ENCODE measurements at places on chromosomes 7 and 10.

GRCh38 chr10:119817991-119818888, 54.4 kb downstream of the MCMBP start:
- DNase-seq: peak; percentile 52

DNA sequence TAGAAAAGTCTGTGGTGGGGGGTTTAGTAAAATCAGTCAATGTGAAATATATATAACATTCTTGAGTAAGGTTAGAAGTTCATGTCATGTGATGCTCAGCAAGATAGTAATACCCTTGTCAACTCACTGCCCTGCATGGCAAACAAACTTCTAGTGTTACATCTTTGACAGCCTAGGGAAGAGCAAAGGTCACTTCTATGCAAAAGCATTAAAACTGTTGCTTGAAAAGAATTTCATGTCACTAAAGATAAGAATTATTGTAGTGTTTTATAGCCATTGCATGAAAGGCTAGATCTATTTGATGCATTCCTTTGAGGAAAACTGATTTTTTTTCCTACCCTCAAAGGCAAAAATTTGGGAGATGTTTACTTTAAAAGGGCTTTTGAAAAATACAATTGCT, 176.0 kb downstream of the SKAP2 start:
- DNase-seq: no peak

- no peak for DNase-seq
Measured at GRCh38 chr10:6771331-6771730, 191.3 kb upstream of the PRKCQ start.

- no peak for DNase-seq
Measured at GRCh38 chr7:112381311-112382091, 68.8 kb upstream of the IFRD1 start.

DNA sequence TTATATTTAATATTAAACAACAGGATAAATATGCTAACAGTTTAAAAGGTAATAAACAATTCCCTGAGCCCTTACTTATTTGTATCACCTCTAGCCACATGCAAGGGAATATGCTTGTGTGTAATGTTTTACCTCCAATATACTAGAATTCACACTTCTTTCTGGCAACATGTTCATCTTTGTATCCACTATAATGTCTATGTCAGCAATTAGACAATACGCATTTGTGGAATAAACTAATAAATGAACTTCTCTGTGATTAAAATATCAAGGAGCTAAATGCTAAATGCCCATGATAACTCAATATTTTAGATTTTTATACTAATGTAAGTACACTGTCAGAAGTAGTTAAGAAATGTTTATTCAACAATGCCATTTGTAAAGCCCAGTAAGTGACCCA, 350.5 kb downstream of the DGKB start:
- DNase-seq: no peak

- no peak for DNase-seq
Measured at GRCh38 chr10:3482200-3482993, 302.6 kb downstream of the KLF6 start.

GRCh38 chr10:71241830-71242621, 29.7 kb downstream of the UNC5B start:
- DNase-seq: peak; percentile 52

- DNase-seq: no peak
Measured at GRCh38 chr7:106094780-106095179, 17.3 kb downstream of the SYPL1 start.

GRCh38 chr7:42253316-42253715, 16.3 kb upstream of the GLI3 start:
- DNase-seq: no peak

- DNase-seq: no peak
Measured at GRCh38 chr10:127755753-127756152, 18.8 kb downstream of the FOXI2 start.

DNA sequence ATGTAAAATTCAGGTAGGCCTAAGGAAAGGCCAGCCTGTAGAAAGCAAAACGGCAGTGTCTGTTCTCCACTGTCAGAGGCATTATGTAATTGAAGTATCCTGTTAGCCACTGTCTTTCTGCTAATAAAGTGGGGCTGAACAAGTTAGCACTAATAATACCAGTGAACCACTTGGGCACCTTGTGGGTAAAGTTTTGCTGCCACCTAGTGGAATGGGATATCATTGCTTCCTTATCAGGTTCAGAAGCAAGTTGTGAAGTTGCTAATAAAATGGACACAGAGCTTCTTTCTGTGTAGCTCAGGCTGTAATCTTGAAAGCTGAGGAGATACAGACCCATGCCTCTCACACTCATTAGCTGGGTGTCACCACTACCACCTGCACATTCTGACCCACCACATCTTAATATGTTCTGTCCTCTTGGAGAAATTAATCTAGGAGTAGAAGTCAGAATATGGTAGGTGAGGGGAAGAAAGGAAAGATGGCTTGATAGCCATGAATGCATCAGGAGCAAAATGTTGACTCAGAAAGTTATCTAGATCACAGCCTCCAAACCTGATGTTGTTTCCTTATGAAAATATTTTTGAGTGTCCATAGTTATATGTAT, 175.1 kb downstream of the SEPTIN7 start:
- DNase-seq: no peak

- no peak for DNase-seq
Measured at GRCh38 chr10:75281974-75282373, 46.2 kb upstream of the COMTD1 start.

DNA sequence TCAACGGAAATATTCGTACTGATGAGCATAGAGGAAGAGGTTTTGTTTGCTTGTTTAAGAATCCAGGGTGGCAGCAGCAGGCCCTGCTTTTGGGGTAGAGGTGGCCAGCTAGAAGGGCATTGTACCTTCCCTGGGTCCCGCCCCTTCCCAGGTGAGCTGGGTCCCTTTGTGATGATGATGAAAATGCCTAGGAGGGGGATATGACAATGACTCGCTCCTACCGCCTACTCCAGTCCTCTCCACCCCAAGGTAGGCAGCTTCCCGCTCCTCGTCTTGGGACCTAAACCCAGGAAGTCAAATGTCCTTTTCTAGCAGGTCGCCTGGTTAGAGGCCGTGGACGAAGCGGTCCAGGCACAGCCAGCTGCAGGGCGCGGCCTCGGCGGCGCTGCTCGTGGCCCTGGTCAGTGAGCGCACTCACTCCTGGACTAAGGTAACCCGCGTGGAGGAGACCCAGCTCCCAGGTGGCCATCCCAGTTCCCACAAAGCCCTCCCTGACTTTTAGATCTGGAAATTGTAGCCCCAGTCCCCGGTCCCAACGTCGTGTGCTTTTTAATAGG, 141.4 kb downstream of the LSMEM1 start:
- DNase-seq: no peak

DNA sequence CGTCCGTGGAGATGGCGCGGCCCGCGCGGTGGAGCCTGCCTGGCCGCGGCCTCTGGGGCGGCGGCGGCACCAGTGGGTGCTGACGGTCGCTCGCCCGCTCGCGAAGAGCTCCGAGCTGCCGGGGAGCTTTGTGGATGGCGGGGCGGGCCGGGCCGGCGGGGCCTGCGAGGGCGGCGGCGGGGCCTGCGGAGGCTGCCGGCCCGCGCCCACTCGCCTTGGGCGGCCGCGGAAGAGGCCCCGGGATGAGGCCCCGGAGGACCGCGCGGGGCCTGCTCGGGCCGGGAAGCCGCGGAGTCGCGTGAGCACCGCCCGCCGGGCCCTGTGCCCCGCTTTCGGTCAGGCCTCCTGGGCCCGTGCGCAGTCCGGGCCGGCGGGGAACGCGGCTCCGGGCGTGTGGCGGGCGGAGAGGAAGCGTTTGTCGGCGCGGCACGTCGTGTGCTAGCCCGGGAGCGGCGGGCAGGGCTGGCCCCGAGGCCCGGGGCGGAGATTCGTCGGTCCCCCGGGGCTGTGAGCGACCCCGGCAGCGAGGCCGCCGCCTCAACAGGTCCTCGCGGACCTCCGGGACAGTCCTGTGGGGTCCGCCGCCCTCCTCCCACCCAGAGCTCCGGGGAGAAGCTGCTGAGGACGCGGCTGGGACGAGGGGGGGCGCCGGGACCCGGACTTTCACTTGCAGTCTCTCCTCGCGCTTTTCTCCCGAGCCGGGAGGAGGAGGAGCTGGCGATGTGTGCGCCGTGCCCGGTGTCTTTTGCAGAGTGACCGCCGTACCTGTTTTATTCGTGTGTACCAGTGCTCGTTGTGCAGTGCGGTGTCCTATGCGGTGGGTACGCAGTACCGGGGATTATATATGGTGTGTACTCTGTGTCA, 578 bp downstream of the ZMYND11 start:
- peak; percentile 65 for DNase-seq

DNA sequence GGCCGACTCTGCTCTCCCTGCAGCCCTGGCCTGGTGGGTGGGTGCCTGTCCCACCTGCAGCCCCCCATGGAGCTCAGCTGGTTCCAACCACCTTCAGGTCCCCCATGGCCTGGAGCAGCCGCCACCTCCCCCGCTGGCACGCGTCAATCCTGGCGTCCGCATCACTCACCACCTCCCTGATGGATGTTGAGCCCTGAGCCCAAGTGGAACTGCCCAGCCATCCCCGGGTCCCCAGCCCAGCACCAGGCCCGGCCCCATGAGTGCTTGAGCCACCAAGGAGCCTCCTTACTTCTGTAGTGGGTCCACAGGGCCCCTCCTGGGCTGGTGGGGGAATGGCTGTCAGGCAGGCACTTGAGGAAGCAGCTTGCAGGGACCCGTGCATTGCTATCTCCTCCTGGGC, 14.6 kb downstream of the AGAP3 start:
- DNase-seq: no peak

- no peak for DNase-seq
Measured at GRCh38 chr7:158015403-158016179, 572.0 kb downstream of the PTPRN2 start.

GRCh38 chr7:88290491-88290890, 16.2 kb downstream of the STEAP4 start:
- no peak for DNase-seq

DNA sequence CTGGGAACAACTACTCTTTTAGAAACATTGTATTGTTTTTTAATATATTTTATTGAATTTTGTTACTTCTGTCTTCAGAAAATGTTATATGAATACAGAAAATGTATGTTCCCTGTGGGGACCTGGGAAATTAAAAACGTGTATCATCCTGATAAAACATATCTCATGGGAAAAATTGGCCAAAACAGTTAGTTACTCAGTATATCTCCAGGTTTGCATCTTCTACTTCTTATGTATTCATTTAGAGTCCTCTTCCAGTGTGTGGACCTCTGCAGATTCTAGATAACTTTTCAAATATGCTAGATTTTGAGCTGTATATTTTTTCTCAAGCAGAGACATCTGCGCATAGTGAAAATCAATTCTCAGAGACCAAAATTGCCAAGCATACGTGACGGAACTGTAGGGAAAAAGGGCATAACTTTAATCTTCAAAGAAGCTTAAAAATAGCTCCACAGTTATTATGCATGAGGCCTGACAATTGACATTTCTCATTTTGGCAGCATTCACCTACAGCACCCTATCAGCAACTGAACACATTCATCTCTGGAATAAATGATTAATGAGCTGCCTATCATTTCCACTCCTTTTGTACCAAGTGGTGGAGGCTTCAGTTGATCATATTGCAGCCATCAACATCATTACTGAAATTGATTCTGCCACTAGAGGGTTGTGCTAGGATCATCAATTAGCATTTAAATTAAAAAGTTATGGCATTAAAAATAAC, 26.4 kb upstream of the UMAD1 start:
- no peak for DNase-seq

DNA sequence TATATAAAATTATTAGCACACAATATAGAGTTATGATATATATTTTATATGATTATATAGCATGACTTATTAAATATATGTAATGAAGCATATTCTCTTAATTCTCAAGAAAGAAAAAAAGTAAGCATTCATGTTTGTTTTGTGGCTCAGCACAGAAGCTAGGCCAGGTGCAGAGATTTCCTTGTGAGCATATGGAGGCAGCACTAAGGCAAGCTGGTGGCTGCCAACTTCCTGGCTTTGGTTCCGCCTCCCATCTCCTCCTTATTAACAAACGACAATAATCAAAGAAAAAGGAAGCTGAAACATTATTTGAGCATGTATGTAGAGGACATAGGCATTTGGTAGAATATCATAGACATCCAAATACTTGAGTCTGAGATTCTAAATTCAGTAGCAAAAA, 130.3 kb downstream of the ST7 start:
- no peak for DNase-seq

- peak; percentile 73 for DNase-seq
Measured at GRCh38 chr7:74061840-74062539, 21.6 kb upstream of the LIMK1 start.

- no peak for DNase-seq
Measured at GRCh38 chr7:70047891-70048448, 449.7 kb downstream of the AUTS2 start.

GRCh38 chr10:92238586-92239098, 52.2 kb downstream of the CPEB3 start:
- DNase-seq: no peak

DNA sequence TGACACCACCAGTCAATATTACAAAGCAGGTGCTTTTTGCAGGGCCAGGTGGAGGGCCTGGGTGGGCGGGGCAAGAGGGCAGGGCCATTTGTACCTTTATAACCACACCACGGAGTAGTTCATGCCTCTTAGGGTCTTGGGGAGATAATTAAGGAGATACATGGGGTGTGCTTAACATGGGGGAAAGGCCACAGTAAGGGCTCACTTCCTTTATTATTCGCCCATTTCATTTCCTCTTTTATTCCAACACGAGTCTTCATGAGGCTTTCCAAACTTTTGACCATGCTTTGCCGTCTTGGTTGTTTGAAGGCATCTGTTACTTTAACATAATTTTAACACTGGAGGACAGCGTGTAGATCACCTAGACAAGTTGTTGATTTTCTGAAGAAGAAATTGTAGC, 33.3 kb upstream of the LYZL2 start:
- DNase-seq: no peak

- DNase-seq: no peak
Measured at GRCh38 chr10:15453926-15454325, 82.8 kb upstream of the FAM171A1 start.

DNA sequence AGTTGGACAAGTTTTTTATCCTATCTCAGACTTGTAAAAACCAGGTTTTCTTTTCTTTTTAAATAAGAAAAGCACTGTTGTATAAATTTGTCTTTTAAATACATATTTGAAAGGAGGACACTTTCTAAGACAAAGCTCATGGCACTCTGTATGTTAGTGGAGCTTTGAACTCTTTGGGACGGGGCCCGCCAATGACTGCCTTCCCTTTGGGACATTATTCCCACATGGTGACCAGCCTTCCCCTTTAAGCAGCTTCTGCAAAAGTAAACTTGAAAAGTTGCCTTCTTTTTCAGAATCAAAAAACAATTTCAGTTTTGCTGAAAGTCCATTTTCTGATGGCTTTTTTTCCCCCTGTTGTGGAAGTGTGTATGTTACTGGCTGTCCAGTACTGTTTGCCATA, 1.8 kb downstream of the CUX1 start:
- no peak for DNase-seq

Measured in left ventricle myocardium inferior (tissue), 1 donor.